ENCODE measurements at places on chromosomes 4 and X.
A peak's percentile ranks its signal among the peaks of the same experiment; 100 is the strongest.

GRCh38 chr4:164096766-164097518 lies 602.5 kb downstream of the TMA16 start:
- DNase-seq = no peak

DNA sequence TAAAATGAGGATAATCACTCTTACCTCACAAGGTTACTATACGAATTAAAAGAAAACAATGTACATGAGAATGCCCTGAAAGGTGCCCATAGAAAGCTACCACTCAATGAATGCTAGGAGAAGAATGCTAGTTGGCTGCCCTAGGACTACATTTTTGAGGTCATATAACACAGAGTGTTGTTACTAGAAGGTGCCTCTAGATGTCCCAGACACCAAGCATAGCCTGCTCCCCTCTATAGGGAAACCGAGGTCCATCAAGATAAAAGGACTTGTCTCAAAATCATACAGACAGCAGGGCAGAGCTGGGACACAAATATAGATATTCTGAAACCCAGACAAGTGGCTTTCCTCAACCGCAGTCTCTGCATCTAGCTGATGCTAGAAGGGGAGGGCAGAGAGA lies 147.0 kb upstream of the ARHGEF9 start:
- no peak for DNase-seq

GRCh38 chr4:130124066-130124465 lies 1028.1 kb downstream of the C4orf33 start:
- no peak for DNase-seq

DNA sequence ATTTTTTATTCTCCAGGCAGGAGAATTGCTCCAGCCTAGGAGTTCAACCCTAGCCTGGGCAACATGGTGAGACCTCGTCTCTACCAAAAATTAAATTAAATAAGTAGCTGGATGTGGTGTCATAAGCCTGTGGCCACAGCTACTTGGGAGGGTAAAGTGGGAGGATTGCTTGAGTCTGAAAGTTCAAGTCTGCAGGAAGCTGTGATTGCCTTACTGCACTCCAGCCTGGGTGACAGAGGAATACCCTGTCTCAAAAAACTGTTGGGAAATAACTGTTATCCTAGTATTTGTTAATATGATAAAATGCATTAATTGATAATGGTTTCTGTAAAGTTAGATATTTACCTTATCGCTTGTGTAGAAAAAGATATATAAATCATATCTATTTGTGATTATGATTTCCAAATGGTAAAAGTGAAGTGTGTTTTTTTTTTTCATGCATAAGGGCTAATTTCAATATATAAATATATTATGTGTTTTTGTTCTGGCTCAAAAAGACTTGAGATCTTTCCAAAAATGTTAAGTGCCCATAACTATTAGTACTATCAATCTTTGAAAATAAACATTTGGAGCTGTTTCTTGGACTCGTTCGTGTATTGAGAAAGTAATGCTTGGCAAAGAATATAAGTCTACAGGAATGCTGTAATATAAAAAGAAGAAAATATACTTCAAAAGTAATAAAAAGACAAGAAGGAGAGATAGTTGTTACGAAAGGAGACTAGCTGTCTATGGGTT lies 396.6 kb downstream of the ADGRL3 start:
- DNase-seq = no peak

- no peak for DNase-seq
These were observed 9.3 kb downstream of the PDGFRA start for GRCh38 chr4:54238389-54238788.

- DNase-seq = peak; percentile 69
These were observed 34.0 kb downstream of the ETDB start for GRCh38 chrX:135086197-135086854.

DNA sequence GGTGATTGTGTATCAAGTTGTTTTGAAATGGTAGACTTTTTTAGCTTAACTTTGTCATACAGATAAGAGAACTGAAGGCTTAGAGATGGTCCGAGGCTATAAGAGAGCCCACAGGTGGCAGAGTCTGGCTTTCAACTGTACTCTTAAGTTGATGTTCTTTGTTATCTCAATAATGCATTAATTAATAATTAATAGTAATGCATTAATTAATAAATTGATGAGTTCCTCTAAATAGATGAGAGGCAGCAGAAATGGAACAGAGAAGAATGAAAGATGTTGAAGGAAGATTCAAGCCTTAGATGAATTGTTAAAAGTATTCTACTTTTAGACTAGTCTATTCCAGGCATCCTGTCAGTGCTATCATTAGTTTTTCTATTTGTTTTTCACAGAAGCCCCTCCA lies 22.4 kb downstream of the NUDT9 start:
- DNase-seq = no peak

DNA sequence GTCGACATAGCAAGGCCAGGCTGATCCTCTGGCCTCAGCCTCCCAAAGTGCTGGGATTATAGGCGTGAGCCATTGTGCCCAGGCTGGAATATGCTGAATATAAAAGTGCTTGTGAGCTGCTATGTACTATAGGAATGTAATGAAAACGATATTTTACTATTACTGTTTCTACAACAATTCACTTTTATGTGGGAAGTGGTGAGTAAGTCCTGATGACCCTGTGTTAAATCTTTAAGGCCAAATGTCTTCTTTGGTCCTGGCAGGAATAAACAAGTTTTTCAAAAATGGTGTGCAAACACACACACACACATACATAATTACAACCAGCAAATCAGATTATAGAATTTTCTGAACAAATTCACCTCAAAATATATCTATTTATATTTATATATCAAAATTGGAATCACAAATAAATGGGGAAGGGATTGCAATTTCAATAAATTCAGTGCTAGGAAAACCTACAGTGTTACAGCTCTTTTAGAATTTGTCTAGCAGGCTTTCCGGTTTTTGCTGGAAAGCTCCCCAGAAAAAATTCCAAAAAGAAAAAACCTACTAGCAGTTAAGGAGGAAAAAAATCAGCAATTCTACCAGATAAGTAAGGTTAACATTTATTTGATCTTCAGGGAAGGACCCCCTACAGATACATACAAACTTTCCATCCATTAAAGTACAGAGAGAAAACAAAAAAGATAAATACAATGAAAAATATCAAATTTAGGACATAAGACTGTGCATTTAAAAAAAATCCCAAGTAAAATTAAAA lies 17.9 kb downstream of the SMIM14 start:
- DNase-seq = no peak

- DNase-seq = peak; percentile 52
These were observed at the start of gene MGST2 for GRCh38 chr4:139665690-139666529. Gene MGST2, plus strand, starts transcription at chr4:139665819. Its CDS starts 201 bp downstream, at chr4:139666020.

DNA sequence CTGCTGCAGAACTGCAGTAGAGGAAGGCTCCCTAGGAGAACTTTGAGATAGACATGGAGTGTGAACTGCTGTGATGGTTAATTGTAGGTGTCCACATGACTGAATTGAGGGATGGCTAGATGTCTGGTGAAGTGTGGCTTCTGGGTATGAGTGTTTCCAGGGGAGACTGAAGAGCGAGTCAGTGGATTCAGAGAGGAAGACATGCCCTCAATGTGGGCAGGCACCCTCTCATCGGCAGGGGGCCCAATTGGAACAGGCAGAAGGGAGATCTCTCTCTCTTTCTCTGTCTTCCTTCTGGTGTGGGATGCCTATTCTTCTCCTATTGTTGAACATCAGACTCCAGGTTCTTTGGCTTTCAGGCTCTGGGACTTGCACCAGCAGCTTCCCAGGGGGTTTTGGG lies 304.7 kb upstream of the GATB start:
- no peak for DNase-seq

- DNase-seq = no peak
These were observed 126.6 kb upstream of the ACSL4 start for GRCh38 chrX:109859651-109860050.

- no peak for DNase-seq
These were observed 62.1 kb downstream of the VCX3A start for GRCh38 chrX:6472652-6473342.

DNA sequence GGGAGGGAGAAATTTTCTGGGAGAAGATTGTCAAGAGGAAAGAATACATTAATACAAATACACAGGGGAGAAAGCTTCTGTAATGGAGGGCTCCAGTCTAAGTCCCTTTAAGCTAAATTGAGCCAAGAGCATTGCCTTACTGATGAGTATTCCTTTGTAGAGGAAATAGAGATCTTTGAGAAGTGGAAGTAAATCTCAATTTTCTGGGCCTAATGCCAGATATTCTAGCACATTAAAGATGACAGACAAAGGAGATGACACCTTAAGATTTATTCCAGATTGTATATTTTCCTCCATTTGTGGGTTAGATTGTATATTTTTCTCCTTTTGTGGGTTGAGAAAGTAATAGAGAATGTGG lies 28.5 kb upstream of the SMAD1 start:
- no peak for DNase-seq

GRCh38 chr4:175758050-175759024 lies 53.7 kb downstream of the GPM6A start:
- DNase-seq = no peak

DNA sequence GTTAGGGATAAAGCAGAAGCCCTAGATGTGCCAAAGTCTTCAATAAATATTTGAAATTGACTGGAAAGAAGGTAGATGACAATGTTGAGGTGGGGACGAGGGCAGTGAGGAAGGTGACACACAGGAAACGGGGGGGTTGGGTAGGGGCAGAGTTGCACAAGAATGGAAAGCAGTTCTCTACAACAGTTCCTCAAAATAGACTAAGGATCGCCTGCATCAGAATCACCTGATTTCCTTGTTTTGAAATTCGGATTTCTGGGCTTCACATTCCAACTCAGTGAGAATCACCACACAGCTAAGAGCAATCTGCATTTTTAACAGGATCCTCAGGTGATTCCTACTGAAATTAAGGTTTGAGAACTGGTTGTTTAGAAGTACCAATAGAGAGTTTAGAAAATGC lies 70.6 kb downstream of the ARFIP1 start:
- DNase-seq = no peak

DNA sequence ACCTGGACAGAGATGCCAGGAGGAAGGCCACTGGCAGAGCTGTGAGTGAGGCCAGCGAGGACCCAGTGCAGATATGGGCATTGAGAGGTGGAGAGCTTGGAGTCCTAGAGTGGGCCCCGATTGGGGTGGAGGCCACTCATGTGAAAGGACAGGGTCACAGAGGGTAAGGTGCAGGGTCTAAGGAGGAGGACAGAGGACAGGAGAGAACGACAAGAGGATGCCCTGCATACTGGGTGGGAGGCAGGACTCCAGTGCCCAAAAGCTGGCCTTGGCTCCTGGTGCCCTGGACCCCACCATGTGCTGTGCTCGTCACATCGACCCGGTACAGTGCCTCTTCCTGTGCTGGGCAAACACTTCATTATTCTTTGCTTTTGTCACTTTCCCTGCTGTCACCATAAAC lies 66.7 kb downstream of the NAT8L start:
- no peak for DNase-seq

DNA sequence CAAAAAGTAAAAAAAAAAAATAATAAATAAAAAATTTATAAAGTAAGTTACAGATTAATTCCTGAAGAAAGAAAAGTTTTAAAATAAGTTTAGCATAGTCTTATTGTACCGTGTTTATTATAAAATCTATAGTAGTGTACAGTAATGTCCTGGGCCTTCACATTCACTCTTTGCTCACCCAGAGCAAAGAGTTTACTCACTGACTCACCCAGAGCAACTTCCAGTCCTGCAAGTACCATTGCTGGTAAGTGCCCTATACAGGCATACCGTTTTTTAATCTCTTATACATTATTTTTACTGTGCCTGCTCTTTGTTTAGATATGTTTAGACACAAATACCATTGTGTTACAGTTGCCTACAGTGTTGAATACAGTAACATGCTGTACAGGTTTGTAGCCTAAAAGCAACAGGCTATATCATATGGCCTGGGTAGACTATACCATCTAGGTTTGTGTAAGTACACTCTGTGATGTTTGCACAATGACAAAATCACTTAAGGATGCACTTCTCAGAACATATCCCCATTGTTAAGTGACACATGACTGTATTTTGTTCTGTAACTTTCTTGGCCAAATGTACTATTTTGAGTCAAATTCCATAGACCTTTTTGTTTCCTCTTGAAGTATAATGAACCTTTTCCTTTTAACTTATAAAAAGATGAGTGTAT lies 199.0 kb upstream of the NUDT6 start:
- no peak for DNase-seq

GRCh38 chrX:119828446-119828845 lies 24.3 kb downstream of the UPF3B start:
- DNase-seq = no peak

- peak; percentile 21 for DNase-seq
These were observed 87.7 kb downstream of the SHROOM2 start for GRCh38 chrX:9873952-9874351.

DNA sequence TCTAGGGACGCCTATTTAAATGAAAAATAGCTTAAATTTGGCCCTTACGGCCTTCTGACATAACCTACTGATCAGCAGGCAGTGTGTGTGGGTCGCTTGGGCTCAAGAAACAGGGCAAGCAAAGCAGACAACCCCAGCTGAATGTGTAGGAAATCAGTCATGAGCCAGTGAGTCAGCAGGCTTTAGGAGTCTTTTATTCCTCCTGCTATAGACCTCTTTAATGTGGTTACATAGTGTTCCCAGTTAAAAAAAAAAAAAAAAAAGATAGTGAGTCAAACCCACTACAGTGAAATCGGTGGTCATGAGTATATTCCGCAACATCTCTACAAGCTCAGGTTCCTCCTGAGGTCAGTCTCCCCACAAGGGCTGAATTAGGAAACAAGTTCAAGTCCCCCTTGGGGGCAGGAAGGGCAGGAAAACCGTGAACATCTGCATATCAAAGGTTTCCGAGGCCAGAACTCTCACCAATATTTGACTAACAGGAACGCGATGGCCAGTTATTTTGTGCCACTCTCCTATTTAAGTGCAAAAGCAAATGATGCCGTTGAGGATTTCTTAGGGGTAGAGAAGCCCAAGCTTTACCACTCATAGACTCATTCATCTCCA lies 32.7 kb downstream of the ACSL1 start:
- no peak for DNase-seq

DNA sequence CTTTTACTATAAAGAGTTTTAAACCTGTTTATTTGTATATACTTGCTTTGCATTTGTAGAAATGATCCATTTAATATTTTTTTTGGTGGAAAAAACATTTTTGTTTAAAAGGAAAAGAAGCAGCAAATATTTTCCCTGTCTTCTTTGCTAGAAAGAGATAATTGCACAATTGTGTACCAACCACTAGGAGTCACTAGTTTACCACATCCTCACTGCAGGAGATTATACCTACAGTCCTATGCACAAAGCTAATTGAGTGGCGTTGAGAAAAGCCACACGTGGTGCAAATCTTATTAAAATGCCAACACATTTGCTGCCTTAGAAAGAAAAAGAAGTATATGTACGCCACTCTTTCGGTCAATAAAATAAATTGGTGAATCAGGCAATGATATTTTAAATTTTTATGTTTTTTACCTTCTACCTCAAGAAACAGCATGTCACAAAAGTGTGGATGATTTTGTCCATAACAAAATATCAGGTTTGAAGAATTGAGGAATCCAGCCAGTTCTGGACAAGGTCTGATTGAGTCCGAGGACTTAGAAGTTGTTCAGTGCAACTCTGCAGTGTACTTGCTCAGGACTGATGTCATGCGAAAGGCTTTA lies 102.9 kb downstream of the GRXCR1 start:
- no peak for DNase-seq

- no peak for DNase-seq
These were observed 76.4 kb upstream of the MYOZ2 start for GRCh38 chr4:119059221-119059620.

All from NCI-H345 (cell line).